ENCODE measurements at places on chromosomes 2 and 18.

- peak; percentile 98 for DNase-seq
Measured at GRCh38 chr2:181305301-181306123, 151.7 kb upstream of the ITGA4 start.

DNA sequence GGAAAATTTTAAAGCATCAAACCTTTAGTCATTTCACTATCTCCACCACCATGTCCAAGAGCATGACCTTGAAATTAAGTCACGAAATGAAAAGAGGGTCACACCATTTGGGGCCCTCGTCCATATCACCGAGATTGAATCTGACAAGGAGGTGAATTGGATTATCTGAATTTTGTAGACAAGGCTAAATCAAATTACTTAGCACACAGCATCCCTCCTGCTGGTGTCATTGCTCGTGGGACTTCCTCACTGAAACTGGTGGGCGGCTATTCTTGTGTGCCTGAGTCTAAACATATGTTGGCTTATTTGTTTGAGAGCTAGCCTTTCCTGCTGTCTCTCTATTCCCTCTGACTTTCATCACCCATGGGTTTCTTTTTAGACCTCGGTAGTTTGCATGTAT is 64.6 kb upstream of the CNGA3 start:
- DNase-seq, result no peak

DNA sequence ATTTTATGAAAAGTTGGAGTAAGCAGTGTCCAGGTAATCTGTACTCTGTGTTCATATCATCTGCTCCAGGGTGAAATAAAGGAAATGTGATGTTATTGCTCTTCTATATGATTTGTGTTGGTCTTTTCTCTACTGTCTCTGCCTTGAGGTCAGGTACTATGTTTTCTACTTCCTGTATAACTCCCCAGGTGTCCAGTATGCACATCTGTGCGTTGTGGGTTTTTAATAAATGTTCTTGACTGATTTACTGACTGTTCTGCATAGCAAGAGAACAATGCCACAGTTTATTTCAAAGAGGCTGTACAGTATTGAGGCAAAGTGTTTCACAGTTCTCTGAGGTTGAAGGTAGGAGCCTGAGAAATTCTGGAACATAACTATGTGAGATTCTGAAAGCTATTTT is 89.7 kb downstream of the BABAM2 start:
- no peak for DNase-seq

GRCh38 chr2:38533757-38534545 is 68.8 kb downstream of the HNRNPLL start:
- no peak for DNase-seq

DNA sequence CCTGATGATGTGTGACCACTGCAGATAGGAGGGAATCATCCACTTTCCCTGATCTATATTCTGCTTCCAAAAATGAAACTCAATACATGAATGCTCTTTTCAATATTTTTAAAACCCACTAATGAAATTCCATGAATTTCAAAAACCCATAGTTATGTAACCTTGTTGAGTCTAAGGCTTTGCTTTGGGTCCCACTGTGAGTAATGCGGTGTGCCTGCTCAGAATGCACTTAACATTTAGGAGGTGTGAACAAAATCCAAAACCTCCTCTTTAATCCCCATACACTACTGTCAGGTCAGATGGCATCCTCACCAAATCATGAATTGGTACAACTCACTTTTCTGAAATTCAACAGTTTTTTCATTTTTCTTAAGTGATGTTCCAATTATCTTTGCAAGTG is 50.4 kb downstream of the CCDC93 start:
- no peak for DNase-seq
